ENCODE measurements at places on chromosomes 13 and 19.
A peak's percentile ranks its signal among the peaks of the same experiment; 100 is the strongest.

DNA sequence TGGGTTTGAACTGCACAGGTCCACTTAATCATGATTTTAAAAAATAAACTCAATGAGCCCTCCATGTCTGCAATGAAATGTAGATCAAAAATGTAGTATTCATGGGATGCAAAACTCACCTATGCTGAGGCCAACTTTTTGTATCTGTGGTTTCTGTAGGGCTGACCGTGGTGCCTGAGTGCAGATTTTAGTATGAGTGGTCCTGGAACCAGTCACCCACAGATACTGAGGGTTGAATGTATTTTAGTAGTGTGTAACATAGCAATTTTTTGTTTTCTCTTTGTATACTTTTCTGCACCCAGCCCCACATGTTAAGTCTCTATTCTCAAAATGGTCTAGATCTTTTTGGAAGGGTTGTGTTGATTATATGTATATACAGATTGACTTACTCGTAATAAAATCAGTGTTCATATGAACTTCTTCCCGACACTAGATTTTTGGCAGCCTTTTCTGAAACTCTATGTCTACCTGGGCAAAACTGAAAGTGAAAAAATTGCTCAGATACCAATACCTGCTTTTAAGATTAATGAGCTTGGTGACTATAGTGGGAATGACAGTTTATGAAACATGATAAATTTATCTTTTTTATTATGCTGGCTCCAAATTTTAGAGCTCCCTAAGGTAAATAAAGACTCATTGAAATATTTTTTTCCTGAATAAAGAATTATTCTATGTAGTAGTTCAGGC, 51.6 kb downstream of the DNAJC15 start:
- no peak for DNase-seq

DNA sequence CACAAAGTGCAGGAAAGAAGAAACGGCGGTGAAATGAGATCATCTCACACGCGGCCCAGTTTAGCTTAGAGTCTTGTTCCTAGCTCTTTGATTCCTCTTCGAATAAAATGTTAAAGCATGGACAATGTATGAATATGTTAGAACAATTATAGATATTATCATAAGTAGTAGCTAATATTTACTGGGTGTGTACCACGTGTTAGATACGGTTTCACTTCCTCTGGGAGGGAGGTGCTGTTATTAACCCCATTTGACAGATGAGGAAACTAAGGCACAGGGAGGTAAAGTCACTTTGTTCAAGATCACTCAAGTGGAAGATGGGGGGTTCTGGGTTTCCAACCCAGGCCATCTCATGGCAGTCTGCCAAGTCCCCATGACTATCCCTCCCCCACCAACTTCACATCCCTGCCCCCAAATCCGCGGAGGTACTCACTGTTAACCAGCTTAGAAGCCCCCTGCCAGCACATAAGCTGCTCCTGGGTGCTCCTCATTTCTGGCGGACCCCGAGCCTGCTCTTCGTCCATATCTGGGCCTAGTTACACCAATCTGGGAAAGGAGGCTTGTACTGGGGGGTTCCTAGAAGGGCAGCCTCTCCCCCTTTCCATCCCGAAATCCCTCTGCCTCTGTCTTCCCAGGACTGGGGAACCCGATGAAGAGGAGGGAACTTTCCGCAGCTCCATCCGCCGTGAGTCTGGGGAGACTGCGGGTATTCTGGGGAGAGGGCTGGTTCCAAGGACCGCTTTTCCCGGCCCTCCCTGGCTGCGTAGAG, 1.0 kb upstream of the FXYD7 start:
- DNase-seq, result no peak

- no peak for DNase-seq
These were observed 8.0 kb upstream of the SOX1 start for GRCh38 chr13:112058941-112059340.

DNA sequence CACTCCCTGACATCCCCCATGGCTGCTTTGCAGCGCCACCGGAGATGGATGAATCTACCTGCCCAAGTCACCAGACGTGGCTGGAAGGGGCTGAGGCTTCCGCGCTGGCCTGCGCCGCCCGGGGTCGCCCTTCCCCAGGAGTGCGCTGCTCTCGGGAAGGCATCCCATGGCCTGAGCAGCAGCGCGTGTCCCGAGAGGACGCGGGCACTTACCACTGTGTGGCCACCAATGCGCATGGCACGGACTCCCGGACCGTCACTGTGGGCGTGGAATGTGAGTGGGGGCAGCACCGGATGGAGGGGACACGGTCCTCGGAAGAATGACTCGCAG, 4.6 kb downstream of the ICAM5 start:
- DNase-seq, result no peak

GRCh38 chr19:11264452-11265176, 2.3 kb upstream of the DOCK6 start:
- DNase-seq, result no peak

- no peak for DNase-seq
These were observed 595.4 kb downstream of the DIAPH3 start for GRCh38 chr13:59568306-59568705.

- peak; percentile 78 for DNase-seq
These were observed 2.9 kb downstream of the RXFP2 start for GRCh38 chr13:31742097-31742734.

GRCh38 chr13:30718661-30719524, 16.4 kb upstream of the ALOX5AP start:
- DNase-seq, result no peak

DNA sequence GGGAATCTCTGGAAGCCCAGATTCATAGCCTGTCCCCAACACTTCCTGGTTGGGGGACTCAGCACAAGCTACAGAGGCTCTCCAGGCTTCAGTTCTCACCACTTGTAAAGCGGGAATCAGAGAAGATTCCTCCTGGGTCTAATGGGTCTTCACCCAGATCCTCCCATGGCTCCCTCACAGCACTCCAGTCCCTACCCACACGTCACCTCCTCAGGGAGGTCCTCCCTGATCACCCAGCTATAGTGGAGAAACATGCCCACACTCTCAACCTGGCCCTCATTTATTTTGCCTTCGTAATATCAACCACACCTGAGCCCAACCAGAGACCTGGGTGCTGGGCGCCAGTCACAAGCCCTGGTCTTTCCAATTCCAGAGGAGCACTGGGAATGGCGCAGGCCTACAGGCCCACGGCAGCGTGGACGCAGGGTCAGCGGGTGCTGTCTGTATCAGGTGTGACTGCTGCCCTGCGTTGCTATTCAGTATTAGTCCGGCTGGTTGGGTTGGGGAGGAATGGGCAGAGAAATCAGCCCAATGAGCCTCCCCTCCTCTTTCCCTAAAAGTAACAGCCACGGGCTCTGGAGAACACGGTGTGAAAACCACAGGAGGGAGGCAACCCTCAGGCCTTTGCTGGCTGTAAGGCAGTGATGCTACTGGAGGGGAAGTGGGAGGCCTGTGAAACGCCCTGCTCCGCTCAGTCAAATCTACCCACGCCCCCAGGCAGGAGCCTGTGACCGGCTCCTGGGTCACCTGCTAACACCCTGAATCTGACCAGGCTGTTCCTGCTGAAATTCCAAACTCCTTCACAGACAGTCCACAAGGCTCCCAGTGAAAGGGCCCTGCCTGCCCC, 5.2 kb downstream of the AKT2 start:
- no peak for DNase-seq

DNA sequence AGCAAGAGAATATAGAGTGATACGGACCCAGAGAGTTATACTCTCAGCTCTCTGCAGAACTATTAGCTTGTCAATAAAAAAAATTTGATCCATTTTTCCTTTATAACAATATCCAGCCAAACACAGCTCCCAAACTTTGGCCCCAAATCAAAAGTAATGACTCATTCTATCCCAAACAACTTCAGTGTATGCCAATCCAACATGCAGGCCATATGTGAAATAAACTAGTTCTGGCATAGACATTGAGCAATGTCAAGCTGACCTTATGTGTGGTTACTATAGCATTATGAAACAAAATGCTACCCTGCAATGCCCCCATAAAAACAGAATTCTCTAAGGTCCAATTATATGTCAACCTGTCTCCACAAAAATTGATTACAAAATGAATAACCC, 209.5 kb downstream of the DNAJC15 start:
- DNase-seq, result no peak

- DNase-seq, result peak; percentile 44
These were observed 195.5 kb downstream of the ZNF536 start for GRCh38 chr19:30567536-30568232.

GRCh38 chr19:18388100-18388959, 2.4 kb downstream of the GDF15 start:
- peak; percentile 25 for DNase-seq

DNA sequence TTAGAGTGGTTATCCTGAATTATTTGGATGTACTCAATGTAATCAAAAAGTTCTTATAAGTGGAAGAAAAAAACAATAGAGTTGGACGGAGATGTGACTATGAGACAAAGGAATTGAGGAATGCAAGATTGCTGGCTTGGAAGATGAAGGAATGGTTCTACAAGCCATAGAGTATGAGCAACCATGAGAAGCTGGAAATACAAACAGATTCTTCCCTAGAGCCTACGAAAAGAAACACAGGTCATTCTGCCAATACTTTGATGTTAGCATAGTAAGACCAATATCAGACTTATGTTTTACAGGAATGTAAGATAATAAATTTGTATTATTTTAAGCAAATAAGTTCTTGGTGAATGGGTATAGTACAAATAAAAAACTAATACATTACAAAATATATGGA, 249.2 kb downstream of the DIAPH3 start:
- DNase-seq, result no peak

DNA sequence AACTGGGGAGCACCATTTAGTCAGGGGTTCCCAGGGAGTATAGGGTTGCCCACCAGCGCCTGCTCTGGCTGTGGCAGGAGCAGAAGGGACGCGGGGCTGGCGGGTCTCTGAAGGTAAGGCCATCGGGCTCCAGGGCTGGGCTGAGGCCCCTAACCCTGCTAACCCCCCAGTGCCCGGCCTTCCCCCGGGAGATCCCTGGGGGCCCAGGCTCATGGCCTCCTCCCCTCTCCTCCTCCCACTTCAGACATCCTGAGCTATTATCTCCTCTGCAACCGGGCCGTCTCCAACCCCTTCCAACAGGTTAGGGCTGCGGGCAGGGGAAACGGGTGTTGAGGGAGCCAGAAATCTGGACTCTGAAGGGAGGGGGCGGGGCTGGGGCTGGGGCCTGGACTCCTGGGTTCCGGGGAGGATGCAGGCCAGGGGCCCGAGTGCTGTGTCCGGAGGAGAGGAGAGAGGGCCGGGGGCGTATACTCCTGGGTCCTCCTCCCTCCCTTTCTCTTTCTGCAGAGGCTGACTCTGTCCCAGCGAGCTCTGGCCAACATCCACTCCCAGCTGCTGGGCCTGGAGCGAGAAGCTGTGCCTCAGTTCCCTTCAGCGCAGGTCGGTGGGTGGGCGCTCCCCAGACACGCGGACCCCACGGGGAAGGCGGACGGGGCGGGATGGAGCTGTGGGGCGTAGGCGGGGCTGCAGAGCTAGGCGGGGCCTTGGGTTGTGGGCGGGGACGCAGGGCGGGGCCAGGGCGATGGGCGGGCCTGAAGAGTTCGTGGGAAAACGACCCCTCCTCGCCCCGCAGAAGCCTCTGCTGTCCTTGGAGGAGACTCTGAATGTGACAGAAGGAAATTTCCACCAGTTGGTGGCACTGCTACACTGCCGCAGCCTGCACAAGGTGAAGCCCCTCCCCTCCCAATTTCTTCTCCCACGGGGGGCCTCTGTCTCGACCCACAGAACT, 15.3 kb downstream of the TTYH1 start:
- no peak for DNase-seq

- DNase-seq, result peak; percentile 85
These were observed 459.8 kb downstream of the FGF14 start for GRCh38 chr13:101942038-101942437.

GRCh38 chr13:100443278-100443997, 145.2 kb downstream of the GGACT start:
- DNase-seq, result no peak

- no peak for DNase-seq
These were observed 65.7 kb downstream of the SPACA7 start for GRCh38 chr13:112441779-112442310.

DNA sequence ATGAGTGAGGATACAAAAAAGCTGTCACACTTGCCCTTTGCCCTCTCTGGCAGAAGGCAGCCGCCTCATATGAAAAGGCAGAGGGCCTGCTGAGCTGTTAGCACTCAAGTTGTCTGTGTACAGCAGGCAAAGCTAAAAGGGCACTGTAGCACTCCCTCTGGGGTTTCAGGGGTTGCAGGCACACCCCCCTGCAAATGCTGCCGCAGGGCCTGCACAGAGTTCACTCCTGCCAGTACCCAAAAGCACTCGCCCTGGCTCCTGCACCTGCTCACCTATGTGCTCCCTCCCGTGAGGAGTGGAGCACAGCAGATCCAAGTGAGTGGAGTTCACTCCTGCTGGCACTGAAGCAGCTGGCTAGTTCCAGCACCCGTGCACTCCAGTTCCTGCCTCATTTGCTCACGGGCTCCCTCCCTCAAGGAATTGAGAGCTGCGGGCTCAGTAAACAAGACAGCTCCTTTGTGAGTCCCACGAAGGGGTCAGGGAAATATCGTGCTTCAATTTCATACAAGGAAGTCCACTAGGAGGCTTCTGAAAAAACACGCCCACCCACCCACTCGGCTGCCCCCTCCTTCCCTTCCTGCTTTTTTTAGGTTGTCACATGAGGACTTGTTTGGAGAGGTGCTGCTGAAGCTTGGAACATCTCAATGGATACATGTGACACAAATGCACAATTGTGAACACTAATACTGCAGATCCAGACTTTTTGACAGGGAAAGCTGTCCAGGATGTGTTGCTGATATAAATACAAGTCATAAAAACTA, 9.9 kb upstream of the RCBTB2 start:
- no peak for DNase-seq

- no peak for DNase-seq
These were observed 5.0 kb downstream of the FBN3 start for GRCh38 chr19:8144273-8144995.

GRCh38 chr13:107342747-107343146, 774.8 kb upstream of the ARGLU1 start:
- DNase-seq, result peak; percentile 13

- no peak for DNase-seq
These were observed 12.3 kb upstream of the ZBTB32 start for GRCh38 chr19:35692010-35692409.

- peak; percentile 67 for DNase-seq
These were observed 21.6 kb downstream of the SAE1 start for GRCh38 chr19:47152205-47152604.

DNA sequence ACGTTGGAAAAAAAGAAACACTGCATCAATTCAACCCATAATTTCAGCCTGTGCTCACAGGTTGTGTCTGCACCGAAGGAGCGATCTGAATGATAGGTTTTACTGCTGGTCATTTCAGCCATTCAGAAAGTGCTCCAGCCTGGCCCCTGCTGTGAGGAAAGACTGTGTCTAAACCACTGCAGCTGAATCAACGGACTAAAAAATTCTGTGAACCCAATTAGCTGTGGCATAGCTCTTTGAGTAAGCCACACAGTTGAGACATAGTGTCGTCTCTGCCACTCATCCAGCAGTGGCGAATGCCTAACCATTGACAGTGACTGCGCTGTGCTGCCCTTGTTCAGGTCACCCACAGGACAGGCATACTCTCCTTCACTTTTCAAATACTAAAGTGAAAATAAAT, 179.8 kb downstream of the COG6 start:
- DNase-seq, result peak; percentile 9

DNA sequence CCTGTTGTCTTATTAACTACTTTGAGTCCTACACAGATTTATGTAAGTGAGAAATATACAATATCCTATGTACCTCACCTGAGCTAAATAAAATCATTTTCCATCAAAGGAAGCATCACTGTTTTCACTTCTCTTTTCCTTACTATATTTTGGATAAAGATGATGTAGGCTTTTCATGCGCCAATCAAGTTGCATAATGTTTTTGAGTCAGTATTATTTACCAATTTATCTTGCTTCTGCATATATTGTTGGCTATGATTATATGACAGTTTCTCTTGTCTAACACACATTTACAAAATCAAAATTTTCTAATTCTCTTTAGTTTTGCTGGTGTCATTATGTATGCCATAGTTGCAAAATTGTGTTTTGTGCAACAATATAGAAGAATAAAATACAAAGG, 67.9 kb upstream of the FRY start:
- DNase-seq, result no peak

Data from NCI-H748 treated with DMSO at 0.1 percent for 48 hours (cell line).